HT-29 (cell line): ENCODE measurements at places on chromosomes 2 and 18.

DNA sequence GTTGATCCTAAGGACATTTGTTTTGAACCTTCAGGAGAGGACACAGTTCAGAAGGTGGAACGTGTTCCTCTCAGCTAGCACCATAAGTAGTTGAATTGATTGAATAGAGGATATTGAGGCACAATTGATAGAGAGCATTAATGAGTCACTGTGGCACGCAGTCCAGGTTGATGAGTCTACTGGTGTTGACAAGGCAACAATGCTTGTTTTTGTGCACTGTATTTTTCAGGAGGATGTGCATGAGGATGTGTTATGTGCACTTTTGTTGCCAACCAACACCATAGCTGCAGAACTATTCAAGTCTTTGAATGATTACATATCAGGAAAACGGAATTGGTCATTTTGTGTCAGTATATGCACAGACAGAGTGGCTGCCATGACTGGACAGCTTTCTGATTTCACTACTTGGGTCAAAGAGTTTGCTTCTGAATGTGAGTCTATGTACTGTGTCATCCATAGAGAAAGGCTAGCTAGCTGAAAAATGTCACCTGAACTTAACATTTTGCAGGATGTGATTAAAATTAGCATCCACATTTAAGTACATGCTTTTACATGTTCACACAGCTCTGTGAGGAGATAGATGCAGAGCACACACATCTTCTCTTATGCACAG, 140.1 kb upstream of the B3GNT2 start:
- DNase-seq = no peak

DNA sequence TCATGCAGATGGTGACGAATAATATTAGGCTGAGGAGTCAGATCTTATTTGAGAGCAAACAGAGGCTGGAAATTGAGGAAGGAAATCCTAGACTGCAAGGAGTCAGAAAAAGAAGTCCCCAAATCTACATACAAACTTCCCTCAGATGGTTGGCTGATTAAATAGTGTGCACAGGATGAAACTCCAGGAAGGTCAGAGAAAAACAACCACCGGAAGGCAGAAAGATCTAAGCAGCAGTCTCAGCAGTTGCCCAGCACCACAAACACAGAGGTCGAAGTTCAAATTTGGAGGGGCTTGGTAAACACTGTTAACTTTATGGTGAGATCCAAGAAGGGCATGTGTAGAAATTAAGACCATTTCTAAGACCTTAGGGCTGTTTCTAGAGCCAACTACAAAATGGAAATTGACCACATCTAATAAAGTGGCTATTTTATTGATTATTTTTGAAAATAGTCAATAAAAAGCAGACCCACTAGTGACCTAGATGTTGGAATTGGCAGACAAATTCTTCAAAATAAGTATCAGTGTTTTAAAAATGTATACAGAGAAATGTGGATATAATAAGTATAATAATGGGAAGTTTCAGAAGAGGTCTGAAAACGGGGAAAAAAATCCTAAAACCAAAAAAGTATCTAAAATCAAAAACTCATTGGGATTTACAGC, 134.8 kb downstream of the GALNT1 start:
- no peak for DNase-seq

DNA sequence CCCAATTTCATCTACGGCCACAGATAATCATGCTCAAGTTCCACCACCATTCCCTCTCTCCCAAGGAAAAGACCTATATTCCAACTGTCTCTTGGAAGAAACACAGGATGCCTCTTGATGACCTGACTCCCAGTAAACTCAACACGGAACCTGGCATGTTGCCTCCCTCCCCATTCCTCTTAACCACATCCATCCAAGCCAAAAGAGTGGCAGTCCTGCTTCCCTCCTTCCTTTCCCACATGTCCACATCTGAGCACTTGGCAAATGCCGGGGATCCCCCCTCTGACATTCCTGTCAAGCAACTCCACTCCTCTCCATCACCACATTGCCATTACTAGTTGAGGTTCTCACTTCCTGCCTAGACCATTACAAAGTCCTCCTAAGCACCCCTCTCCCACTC, 49.4 kb downstream of the PID1 start:
- DNase-seq = no peak

DNA sequence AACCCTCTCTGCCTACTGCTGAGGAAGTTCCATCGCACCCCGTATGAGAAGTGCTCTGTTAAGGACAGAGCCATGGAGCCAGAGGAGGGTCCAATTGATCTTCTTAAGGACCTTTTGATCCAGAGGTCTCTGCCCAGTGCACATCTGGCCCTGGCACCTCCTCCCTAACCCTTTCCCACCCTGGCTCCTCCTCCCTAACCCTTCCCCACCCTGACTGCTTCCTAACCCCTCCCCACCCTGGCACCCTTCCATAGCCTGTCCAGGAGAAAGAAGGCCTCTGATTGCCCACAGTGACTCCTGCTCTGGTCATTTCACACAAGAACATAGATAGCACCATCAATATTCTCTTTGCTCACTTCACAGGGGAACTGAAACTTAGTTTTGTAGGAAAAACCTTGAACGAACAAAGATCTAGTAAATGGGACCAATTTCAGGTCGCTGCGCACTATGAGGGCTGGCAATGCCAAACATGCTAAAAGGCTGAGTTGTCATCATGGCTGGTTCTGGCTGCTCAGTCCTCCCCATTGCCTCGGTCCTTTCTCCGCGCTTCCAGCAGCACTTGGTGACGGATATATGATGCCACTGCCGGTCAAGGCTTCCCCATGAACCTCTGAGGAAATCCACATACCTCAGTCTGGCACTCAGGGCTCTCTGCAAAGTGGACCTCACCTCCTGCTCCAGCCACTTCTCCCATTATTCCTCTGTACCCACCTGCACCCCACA, 49.2 kb downstream of the PKDCC start:
- DNase-seq = peak; percentile 65

- DNase-seq = no peak
Observed at GRCh38 chr2:8753609-8754008, 71.8 kb downstream of the ID2 start.
